ENCODE measurements at places on chromosomes 11 and 22. TPM values are rescaled to one million over a fixed set of nuclear protein-coding genes. Genes with fewer than 3 reads are reported as not detected.

The C11orf97 gene
- polyA plus RNA-seq, result not detected

DNA sequence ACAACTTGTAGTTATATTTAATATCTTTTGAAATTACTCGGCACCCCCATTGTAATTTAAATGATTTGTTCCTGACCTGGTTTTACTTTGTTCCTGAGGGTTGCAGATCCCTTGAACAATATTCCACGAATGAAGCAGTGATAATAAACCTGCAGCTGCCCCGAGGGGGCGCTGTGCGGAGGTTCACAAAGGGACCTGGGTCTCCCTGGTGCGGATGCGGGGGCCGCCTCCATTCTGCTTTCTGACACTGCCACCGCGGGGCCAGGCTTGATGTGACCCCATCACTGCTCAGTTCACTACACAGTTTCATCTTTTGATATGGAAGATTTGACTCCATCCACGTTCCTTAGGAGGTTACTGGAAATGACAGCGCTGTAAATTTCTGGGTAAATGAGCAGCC lies 62.9 kb upstream of the PRODH start:
- DNase-seq, result no peak

The CHST1 gene
- not detected for polyA plus RNA-seq

DNA sequence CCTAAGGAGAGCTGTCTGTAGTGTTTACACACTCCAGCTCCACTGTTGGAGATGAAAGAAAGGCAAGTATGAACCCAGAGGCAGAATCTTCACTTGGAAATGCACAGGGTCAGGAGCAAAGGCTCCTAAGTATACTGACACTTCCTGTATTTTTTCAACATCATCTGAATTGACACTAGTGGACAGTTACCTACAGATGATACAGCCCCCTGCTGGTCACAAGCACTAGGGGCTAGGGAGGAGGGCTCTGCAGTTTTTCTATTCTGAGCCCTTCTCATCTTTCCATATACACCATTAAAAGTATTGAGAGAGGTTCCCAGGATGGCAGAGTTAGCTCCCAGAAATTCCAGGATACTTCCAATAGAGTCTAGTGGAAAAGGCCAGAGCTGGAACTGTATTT lies 290.3 kb upstream of the API5 start:
- DNase-seq, result no peak

DNA sequence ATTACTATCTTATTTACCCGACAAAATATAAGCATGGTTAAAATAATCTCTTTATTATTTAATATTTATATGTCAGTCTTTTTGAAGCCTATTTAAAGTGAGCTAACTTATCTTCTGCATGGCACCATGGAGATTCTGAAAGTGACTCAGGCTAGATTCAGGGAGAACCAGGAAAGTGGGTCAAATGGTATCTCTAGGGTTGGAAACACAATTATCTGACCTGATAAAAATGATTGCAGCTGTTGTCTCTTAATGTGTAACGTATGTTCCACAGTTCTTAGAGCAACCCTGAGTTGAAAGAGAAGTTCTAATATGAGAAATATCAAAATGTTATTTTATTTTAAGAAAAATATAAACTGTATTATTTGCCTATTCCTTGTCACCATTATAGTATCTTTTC lies 143.1 kb upstream of the CARD18 start:
- no peak for DNase-seq

The MMP10 gene
- polyA plus RNA-seq, result not detected

DNA sequence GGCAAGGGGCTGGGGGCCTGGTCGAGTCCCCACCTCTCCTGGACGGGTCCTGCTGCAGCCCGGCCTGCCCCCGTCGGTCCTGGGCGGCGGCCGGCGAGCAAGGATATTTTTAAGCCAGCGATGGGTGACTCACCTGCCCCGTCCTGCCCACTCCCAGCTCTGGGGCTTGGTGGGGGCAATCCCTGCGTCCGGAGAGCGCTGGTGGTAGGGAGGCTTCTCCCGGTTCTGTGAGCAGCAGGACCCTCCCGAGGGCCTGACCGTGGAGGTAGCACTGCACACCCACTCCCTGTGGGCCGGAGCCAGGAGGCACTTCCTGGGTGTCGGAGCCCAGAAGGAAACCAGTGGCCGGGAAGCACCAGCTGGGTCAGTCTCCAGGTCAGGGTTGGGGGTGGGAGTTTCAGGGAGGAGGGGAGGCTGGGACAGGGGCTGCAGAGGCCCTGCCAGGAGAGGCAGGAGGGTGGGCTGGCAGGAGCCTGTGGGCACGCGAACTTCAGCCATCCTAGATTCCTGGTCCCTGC lies 467 bp downstream of the EPS8L2 start:
- DNase-seq, result no peak

- DNase-seq, result no peak
Observed at GRCh38 chr11:84140386-84141169, 854.4 kb upstream of the CCDC90B start.

The SLC22A8 gene
- polyA plus RNA-seq, result not detected

DNA sequence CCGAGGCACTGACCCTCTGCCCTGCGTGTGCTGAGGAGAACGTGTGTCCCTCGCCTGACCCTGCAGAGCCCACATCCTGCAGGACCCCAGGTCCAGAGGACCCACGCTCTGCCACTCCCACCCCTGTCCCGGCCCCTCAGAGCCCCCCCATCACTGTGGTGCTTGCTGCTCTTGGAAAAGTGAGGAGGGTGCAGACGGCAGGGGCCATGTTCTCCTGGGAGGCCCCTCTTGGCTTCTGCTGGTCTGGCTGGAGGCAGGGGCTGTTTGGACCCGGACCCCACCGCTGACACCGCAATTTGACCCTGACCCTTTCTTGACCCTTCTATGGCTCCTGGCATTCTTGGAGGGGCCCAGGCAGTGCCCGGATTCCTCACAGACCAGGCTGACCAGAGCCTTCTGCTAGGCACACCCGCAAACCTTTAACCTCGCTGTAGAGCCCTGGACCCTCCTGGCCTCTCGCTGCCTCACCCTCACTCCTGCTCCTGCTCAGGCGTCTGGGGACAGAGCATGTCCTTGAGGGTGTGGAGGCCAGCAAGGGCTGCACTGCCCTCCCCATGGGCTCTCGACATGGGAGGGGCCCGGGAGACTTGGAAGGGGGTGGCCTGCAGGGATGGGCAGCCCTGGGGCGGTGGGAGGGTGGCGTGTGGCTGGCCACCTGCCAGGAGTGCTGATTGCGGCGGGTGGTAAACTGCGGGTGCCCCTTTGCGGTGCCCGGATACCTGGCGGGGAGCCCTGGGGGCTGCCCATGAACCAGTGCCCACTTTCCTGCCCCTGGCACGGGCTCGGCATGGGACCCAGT lies 37.0 kb upstream of the MUC5AC start:
- DNase-seq, result no peak

The FAT3 gene
- polyA plus RNA-seq, result not detected

DNA sequence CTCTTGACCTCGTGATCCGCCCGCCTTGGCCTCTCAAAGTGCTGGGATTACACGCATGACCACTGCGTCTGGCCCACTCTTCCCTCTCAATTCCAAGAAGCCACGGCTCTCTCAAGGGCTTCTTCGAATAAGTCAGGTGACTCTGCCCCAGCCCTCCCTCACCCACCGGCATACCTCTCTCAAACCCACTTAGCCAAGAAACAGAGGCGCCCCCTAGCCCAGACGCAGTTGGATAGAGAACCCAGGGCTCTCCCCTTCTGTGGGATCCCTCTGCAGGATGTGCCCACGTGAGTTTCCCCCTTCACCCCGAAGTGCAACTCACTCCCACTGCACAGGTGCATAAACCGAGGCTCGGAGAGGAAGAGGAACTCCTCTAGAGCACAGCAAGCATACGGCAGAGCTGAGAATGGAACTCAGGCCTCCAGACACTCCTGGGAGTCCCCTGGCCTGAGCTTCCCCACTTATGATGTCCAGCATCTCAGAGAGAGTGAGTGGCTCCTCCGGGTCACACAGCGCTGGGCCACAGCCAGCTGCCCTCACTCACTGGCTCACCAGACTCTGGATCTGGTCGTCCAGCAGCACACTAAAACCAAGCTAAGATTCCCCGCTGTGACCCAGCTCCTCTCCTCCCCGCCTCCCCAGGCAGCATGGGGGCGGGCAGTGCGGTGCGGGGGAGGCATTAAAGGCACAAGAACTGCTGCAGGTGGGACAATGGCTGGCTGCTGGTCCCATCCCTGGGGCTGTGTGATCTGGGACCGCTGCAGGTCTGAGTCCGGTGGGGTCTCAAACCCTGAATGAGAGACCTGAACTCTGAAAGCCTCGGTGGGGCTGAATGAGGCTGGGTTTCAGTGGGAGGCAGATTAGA lies 16.8 kb upstream of the RGL4 start:
- no peak for DNase-seq

DNA sequence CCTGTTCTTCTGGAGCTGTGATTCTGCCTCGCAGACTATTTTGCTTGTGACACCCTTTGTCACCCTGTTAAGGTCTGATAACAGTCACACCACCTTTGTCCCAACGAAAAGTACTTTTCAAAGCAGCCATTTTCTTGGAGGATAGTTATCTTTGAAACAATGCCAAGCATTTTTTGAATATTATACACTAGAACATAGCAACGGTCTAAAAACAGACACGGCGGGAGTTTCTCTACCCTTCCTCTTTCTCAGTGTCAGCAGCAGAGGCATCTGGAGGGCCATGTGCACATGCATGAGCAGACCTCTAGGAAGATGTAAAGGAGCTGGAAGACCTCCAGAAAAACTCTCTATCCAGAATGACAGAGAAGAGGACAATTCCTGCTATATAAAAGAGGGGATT lies 86.5 kb downstream of the TRPC6 start:
- no peak for DNase-seq

DNA sequence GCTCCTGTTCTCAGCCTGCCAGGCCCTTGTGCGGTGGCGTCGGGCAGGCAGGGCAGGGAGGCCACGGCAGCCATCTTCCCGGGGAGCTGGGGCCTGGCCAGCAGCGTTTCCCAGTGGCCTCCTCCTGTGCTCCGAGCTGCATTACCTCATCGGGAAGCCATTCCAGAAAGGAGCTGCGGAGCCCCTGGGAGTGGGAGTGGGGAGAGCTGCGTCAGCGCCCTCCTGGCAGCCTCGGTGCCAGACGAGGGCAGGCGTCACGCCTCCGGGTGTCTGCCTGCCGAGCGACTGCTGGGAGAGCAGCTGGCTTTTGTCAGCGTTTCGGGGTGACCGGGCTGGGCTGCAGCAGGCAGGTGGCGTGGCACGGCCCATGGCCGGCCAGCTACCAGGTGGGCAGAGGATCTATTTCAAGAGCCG lies 30.9 kb upstream of the WNT7B start:
- DNase-seq, result peak; percentile 31

GRCh38 chr11:45411228-45411946 lies 125.2 kb upstream of the SYT13 start:
- no peak for DNase-seq

- DNase-seq, result no peak
Observed at GRCh38 chr11:70760416-70761020, 362.2 kb downstream of the CTTN start.

DNA sequence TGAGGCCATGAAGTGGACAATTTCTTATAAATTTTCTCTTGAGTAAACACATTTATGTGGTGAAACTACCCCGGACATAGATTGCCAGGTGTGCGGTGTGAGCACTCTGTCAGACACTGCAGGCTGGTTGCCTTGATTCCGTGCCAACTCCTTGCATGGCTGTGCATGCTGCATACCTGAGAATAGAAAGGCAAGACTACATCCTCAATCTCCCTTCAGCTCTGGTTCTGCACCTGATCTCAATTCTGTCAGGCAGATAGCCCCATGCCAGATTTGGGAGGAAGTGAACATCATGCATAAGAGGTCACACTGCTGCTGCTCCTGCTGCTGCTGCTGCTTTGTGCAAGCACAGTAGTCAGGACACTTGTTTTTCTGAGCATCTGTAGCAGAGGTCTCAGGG lies 42.5 kb upstream of the DEUP1 start:
- no peak for DNase-seq

GRCh38 chr11:29809121-29809520 lies 207.7 kb downstream of the KCNA4 start:
- no peak for DNase-seq

DNA sequence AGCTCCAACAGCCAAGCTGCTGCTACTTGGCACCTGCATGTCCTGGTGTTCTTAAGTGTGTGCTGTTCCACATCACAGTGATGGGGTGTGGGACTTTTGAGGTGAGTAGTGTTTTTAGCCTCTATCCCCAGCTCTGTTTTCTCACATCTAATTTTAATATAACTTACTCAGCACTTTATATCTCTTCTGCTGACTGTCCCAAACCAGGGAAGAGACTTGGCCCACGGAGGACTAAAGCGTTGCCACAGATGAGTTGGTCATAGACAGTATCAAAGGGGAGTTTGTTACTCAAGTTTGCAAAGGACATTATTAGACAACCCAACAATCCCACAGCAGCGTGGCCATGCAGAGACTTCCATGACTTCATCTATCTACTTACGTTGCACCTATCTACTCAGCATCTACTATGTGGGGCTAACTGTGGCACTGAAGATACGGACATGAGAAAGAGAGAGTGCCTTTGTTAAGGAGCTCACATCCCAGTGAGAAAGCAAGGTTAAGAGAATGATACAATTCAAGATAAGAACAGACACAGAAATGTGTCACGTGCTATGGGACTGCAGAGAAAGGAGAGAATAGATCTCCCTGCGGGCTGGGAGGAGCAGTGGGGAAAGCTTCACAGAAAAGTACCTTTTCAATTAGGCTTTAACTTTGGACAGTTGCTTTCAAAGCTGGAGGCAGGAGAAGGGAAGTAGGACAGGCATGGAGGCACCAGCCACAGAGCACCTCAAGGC lies 82.4 kb downstream of the ME3 start:
- DNase-seq, result no peak

DNA sequence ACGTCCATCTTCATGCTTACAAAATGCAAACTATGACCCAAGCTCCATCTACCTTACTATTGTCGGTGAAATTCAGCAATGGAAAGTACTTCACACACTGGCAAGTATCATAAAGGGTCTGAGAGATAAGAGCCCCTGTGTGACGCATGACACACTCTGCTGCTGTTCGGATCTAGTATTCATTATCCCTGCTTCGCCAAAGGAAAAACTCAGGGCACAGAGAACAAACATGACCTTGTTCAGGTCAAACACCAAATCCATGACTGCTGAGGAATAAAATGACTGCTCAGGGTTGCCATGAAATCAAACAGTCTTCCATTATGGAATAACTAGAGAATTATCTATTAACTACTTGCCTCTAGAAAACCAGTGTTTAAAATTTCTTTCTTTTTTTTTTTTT lies 73.0 kb downstream of the MICAL3 start:
- DNase-seq, result no peak

- DNase-seq, result no peak
Observed at GRCh38 chr22:50612528-50613221, 12.1 kb downstream of the MAPK8IP2 start.

- DNase-seq, result no peak
Observed at GRCh38 chr11:105023003-105023402, at the start of gene CASP5. Gene CASP5, minus strand, starts transcription at chr11:105023168. Its CDS starts 32 bp downstream, at chr11:105023136.

DNA sequence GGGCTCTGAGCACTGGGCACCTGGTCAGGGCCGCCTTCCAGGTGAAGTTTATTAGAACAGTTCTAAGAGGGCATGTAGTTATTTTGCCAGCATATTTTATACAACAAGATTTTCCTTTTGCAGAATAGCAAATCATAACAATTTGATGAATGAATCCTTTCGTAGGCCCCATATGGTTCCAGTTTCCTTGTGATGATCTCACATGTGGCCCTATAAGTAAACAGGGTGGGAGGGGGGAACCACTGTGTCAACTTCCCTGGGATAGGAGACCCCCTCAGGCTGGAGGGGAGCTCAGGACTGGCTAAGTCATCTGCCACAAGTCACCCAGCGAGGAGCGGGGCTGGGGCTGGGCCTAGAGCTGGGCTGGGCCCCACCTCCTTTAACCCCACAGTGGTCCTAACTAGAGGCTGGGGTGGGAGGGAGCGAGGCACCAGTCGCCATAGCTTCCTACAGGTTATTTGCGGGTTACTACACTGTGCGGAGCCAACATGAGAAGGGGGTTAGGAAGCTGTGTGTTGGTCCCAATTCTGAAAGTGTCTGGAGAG lies 4.2 kb downstream of the FBLN1 start:
- DNase-seq, result no peak
